ENCODE measurements at places on chromosomes 3 and 15. TPM values are rescaled to one million over a fixed set of nuclear protein-coding genes. Genes with fewer than 3 reads are reported as not detected.

LIPH gene
- 5.1 TPM for total RNA-seq

ZNF619 gene
- 1.6 TPM for total RNA-seq

REC114 gene
- total RNA-seq, result not detected

IFT80 gene
- total RNA-seq, result 12.5 TPM
